ENCODE measurements at places on chromosomes 6 and 20.

- DNase-seq = no peak
Measured at GRCh38 chr6:163708466-163708865, 293.9 kb downstream of the QKI start.

GRCh38 chr20:19003366-19004336 lies 190.1 kb downstream of the SCP2D1 start:
- no peak for DNase-seq

DNA sequence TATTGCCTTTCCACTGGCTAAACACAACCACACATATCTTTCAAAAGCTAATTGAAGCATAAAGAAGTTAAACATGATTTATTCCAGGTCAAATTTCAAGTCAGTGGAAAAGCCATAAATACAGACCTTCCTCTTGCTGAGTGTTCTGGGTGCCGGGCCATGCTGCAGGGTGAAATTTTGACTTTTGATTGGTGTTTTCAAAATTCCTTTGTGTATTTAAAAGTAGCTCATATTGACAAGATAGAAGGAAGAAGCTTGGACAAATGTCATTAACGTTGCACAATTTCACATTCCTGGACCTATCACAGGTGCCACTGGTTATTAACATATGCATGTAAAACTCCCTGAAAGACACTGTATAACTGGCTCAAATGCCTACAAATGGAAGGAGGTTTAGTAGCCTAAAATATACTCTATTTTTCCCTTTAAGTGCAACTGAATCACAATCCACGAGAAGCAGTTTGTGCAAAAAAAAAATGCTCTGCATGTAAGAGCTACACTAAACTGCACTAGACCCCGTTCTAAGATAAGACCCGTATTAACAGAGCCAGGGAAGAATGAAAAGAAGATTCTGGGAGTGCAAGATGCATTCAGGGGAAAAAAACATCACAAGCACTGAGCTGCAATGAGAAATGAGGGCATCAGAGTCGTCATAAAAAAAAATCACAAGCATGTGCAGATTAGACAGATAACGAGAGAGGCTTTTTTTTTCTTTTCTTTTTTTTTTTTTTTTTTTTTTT lies 30.4 kb downstream of the ATXN1 start:
- peak; percentile 44 for DNase-seq

- DNase-seq = no peak
Measured at GRCh38 chr6:126335210-126335609, 4.7 kb upstream of the CENPW start.

GRCh38 chr20:34985461-34986310 lies 30.0 kb downstream of the MYH7B start:
- no peak for DNase-seq

GRCh38 chr6:25012657-25013056 lies 76.9 kb upstream of the RIPOR2 start:
- no peak for DNase-seq

DNA sequence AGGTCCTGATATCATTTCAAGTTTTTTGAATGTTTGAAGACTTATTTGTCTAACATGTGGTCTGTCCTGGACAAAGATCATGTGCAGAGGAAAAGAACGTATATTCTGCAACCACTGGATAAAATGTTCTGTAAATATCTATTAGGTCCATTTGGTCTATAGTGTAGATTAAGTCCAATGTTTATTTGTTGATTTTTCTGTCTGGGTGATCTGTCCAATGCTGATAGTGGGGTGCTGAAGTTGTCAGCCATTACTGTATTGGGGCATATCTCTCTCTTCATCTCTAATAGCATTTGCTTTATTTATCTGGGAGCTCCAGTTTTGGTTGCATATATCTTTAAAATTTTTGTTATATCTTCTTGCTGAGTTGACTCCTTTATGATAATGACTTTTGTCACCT lies 258.4 kb upstream of the CITED2 start:
- DNase-seq = no peak

GRCh38 chr6:53811082-53811481 lies 16.3 kb downstream of the LRRC1 start:
- DNase-seq = peak; percentile 92
